H1 (cell line): ENCODE measurements at places on chromosomes 3 and 15. TPM values are rescaled to one million over a fixed set of nuclear protein-coding genes. Genes with fewer than 3 reads are reported as not detected.

DNA sequence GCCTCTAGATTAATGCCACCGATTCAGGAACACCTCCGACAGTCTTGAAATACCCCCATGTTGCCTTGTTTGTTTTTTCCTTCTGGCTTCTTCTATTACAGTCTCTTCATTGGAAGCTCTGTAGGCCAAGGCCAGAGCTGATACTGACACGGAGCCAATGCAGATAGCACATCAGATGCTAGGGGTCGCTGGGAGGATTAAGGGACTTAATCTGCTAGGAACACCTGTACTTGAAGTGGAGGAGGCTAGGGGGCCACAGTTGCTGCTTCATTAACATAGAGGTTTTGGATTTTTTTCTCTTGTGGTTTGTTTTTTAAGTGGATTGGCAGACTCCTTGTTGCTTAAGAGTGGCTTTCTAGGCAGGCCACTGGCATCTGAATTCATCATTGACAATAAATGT is 49.6 kb downstream of the PARP14 start:
- H3K36me3 ChIP-seq = no peaks in the 10 kb centered on the region
- H3K27ac ChIP-seq = no peak overlapping the region
- no peaks in the 10 kb centered on the region for H3K27me3 ChIP-seq
- H3K4me3 ChIP-seq = no peak overlapping the region
- H3K4me1 ChIP-seq = no peaks in the 10 kb centered on the region; the same call in 1 of the 2 replicates
- no peak for DNase-seq

- H3K36me3 ChIP-seq = no peaks in the 10 kb centered on the region
- no peak for DNase-seq
- H3K27me3 ChIP-seq = no peaks in the 10 kb centered on the region
- H3K27ac ChIP-seq = no peak overlapping the region
- H3K4me1 ChIP-seq = no peaks in the 10 kb centered on the region
Measured at GRCh38 chr15:91445695-91446228, 345.7 kb downstream of the SV2B start.

DNA sequence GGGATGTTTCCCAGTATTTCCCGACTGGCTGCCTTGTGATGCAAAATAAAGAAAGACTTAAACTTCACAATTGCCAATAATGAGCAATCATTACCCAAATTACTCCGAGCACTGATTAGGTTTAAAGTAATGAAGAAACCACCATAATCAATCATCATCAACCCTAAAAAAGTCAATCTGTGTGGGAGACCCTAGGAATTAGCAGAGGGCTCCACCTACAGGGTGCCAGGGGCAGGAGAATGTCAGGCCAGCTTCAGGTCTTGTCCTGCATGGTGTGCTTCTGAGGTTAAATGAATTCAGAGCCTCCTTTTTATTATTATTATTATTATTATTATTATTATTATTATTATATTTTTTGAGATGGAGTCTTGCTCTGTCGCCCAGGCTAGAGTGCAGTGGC is 478.0 kb upstream of the ARRDC4 start:
- no peaks in the 10 kb centered on the region for H3K36me3 ChIP-seq
- H3K4me3 ChIP-seq = no peak overlapping the region
- no peaks in the 10 kb centered on the region for H3K4me1 ChIP-seq
- peak; percentile 48 for DNase-seq
- no peak overlapping the region for H3K27ac ChIP-seq
- H3K27me3 ChIP-seq = no peaks in the 10 kb centered on the region

- H3K4me1 ChIP-seq = peaks cover 6% of the 10 kb centered on the region
- H3K27me3 ChIP-seq = no peaks in the 10 kb centered on the region
- H3K27ac ChIP-seq = no peak overlapping the region
- no peak for DNase-seq
Measured at GRCh38 chr3:60575718-60576272, 675.5 kb downstream of the FHIT start.

GRCh38 chr3:65148687-65149086 is 460.9 kb upstream of the ADAMTS9 start:
- no peak overlapping the region for H3K4me3 ChIP-seq
- peaks cover 6% of the 10 kb centered on the region for H3K4me1 ChIP-seq
- DNase-seq = no peak
- no peaks in the 10 kb centered on the region for H3K27me3 ChIP-seq
- no peaks in the 10 kb centered on the region for H3K36me3 ChIP-seq

- no peak overlapping the region for H3K27ac ChIP-seq
- DNase-seq = no peak
- H3K4me1 ChIP-seq = no peaks in the 10 kb centered on the region
- H3K4me3 ChIP-seq = no peak overlapping the region
- H3K27me3 ChIP-seq = peaks cover 2% of the 10 kb centered on the region
Measured at GRCh38 chr3:188486952-188487351, 333.0 kb downstream of the LPP start.

GRCh38 chr3:132694991-132695390 is 27.2 kb downstream of the NPHP3 start:
- H3K27me3 ChIP-seq = no peaks in the 10 kb centered on the region
- H3K4me1 ChIP-seq = no peaks in the 10 kb centered on the region
- no peak for DNase-seq
- H3K27ac ChIP-seq = no peak overlapping the region

- no peaks in the 10 kb centered on the region for H3K27me3 ChIP-seq
- DNase-seq = no peak
- H3K36me3 ChIP-seq = no peaks in the 10 kb centered on the region
- no peak overlapping the region for H3K27ac ChIP-seq
- H3K4me1 ChIP-seq = peaks cover 3% of the 10 kb centered on the region
- H3K4me3 ChIP-seq = no peak overlapping the region
Measured at GRCh38 chr3:188358787-188359493, 205.0 kb downstream of the LPP start.

DNA sequence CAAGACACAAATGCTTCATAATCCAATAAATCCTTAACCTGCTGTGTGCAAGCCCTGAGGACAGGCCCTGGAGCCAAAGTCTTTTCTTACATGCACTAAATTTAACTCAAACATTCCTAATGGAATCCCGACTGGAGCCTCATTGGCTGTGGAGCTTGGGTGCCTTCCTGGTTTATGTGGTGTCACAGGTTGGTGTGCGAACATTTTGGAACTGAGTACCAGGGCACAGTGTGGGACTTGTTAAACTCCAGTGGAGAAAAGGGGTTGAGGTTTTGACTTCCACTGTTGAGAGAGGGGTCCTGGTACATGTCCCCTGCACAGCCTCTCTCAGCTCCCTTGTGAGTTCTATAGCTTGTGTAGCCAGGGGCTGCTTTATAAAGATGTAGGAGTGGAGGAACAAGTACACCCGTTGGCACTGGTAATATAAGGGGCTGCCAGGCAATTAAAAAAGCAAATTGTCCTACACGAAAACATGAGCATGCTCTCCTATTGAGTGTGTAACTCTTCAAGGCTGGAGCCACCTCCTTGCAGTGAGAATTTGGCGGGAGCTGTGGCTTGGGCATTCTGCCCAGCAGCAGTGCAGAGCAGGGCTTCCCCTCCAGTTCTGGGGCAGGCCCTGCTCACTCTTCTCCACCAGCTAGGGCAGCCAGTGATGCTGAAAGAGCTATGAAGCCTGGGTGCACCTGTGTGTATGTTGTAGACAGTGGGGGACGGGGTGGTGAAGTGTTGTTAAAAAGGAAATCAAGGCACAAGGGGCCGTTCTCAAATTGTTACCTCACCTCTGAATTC is 218.1 kb downstream of the CLSTN2 start:
- H3K27ac ChIP-seq = no peak overlapping the region
- no peak overlapping the region for H3K4me3 ChIP-seq
- H3K27me3 ChIP-seq = no peaks in the 10 kb centered on the region
- peak; percentile 33 for DNase-seq

GRCh38 chr3:46228260-46229242 is 13.7 kb upstream of the CCR3 start:
- no peak overlapping the region for H3K27ac ChIP-seq
- H3K36me3 ChIP-seq = no peaks in the 10 kb centered on the region
- H3K4me3 ChIP-seq = no peak overlapping the region
- no peaks in the 10 kb centered on the region for H3K27me3 ChIP-seq
- DNase-seq = no peak

DNA sequence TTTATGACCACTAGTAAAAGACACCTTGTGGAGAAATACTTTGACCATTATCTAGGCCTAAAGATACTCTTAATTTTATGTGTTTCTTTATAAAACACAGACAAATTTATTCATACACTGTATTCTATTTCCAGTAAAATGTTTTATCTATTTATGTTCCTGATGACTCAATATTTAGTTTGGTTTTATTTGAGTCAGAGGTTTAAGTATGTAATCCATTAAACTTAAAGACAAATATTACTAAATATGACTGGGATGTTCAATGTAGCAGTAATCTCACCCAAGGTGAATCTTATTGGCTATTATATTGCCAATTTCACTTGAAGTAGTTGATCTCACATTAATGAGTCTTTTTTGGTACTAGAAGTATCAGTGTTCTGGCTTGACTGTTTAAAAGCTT is 799.7 kb downstream of the CADM2 start:
- H3K4me3 ChIP-seq = no peak overlapping the region
- no peak for DNase-seq
- no peaks in the 10 kb centered on the region for H3K27me3 ChIP-seq

DNA sequence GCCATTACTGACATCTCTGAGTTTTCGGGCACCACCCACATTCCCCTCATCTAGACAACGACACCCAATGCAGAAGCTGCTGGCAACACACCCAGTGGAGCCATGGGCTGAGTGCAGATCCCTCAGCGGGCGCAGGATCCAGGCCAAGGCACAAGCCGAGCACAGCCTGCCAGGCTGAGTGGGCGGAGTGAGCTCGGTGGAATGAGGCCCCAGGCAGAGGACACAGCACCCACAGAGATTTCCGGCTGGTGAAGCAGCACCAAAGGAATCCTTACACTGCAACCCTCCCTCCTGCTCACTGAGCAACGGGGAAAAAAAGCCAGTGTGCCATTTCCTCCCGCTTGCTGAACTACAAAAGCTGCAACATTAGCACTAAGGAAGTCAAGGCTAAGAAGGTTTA is 34.3 kb downstream of the ZMAT3 start:
- no peaks in the 10 kb centered on the region for H3K36me3 ChIP-seq
- H3K4me1 ChIP-seq = no peaks in the 10 kb centered on the region
- no peak overlapping the region for H3K4me3 ChIP-seq
- H3K27me3 ChIP-seq = no peaks in the 10 kb centered on the region

- DNase-seq = no peak
- no peak overlapping the region for H3K4me3 ChIP-seq
- H3K36me3 ChIP-seq = no peaks in the 10 kb centered on the region
- H3K27me3 ChIP-seq = no peaks in the 10 kb centered on the region
- no peaks in the 10 kb centered on the region; the same call in 1 of the 2 replicates for H3K4me1 ChIP-seq
- no peak overlapping the region for H3K27ac ChIP-seq
Measured at GRCh38 chr15:85430406-85431204, 50.2 kb downstream of the AKAP13 start.

DNA sequence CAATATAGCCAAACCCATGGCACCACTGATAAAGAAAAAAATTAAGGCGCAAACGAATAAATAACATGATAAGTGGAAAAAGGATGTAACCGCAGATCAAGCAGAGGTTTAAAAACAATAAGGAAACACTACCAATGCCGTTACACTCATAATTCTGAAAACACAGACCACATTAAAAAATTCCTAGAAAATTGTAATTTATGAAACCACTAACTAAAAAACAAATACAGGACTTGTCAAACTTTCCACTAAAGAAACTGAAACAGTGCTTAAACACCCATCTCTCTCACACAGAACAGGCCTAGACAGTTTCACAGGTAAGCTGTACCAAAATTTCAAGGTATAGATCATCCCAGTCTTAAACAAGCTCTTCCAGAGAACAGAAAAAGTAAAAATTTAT is 28.4 kb downstream of the PCSK6 start:
- no peak for DNase-seq
- H3K4me3 ChIP-seq = no peak overlapping the region
- H3K36me3 ChIP-seq = no peaks in the 10 kb centered on the region
- no peaks in the 10 kb centered on the region for H3K4me1 ChIP-seq
- H3K27me3 ChIP-seq = no peaks in the 10 kb centered on the region

Gene RTP1
- polyA plus RNA-seq = 2.1 and 2.9 TPM in 2 replicates

Gene SYNPR
- polyA plus RNA-seq = 0.39 and 0.46 TPM in 2 replicates

Gene TRMT10C
- 22.3 and 27.4 TPM in 2 replicates for polyA plus RNA-seq
